Stimulated activated CD8-positive, alpha-beta memory T cell treated with anti-CD3 and anti-CD28 coated beads, Interleukin-2, amount 100 ng/mL, for 1 hour (primary cell): ENCODE measurements at places on chromosomes 13 and 19.

DNA sequence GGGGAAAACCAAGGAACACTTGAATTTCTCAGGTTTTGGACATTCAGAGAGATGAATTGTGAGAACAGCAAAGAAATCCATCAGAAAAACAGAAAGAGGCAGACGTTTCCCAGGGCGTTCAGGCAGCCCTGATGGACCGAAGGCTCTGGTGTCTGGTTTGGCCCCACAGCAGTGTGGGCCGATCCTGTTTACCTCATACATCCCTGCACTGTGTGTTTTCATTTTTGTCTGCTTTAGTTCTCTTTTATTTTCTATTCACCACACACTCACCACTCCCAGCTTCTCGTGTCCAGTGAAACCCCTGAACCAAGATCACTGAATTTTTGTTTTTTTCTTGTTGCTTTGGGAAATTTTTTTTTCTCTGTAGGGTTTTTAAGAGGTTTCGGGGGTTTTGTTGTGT is 11.9 kb upstream of the WDR18 start:
- no peak for DNase-seq

DNA sequence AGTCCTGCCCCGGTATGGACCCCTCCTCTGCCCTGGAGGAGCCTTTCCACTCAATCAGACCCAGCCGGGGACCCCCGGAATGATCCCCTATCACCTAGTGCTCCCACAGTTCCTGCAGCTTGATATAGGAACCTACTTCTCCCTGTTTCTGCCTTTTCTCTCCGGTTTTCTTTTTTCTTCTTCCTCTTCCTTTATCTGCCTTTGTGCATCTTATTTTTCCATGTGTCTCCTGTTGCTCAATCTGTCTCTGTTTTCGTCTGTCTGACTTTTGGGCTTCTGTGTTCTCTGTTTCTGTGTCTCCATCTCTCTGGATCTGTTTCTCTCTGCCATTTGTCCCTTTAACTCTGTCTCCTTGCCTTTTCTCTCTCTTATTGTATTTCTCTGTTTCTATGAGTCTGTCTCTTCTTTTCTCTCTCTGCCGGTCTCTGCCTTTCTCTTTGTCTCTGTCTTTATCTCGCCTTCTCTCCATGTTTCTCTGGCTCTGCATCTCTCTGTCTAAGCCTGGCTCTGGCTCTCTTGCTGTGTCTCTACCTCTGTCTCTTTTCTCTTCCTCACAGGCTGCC is 10.0 kb downstream of the MEGF8 start:
- no peak for DNase-seq

- no peak for DNase-seq
Observed at GRCh38 chr19:49637821-49638738, 1.9 kb downstream of the RRAS start.

GRCh38 chr13:36192166-36192565 is 22.2 kb downstream of the SOHLH2 start:
- no peak for DNase-seq

DNA sequence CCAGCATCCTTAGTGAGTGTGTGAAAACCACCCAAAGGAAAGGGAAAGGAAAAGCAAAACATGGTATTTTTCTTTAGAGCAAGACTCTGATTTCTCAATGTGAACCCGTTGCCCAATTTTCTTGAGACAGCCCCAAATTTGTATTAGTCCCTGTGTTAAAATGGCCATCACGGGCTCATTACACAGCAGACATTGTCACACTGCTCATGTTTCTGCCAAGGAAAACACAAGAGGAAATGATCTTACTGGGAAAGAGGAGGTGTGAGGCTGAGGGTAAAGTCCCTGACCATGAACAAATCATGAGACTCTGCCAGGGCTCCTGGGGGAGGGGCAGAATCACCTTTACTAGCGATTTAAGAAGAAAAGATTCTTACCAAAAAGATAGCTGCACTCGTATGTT is 54.4 kb downstream of the FAM124A start:
- no peak for DNase-seq

DNA sequence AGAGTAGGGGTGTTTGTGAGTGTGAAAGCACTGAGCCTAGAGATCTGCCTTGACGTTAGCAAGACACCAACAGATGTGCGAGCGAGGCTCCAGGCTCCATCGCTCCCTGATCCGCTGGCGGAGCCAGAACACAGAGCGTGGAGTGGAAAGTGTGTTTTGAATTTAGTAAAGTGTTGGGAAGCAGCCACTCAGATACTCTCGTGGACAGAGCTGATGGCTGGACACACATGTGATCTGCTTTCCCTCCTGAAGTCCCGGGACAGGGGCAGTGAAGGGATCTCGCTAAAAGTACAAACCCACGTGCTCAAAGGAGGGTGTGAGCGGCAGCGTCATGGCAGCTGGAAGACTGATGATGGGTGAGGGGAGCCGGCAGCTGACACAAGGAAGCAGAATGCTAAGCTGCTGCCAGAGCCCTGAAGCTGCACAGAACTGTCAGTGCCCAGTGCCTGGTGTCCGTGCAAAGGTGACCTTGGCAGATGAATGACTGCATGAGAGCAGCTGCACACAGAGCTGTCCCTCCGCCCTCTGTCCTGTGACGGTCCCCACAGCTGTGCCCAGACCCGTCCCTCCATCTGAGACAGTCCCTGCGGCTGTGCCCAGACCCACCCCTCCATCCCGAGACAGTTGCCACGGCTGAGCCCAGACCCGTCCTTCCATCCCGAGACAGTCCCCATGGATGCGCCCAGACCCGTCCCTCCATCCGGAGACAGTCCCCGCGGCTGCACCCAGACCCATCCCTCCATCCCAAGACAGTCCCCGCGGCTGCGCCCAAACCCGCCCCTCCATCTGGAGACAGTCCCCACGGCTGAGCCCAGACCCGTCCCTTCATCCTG is 29.6 kb upstream of the TMEM255B start:
- no peak for DNase-seq

DNA sequence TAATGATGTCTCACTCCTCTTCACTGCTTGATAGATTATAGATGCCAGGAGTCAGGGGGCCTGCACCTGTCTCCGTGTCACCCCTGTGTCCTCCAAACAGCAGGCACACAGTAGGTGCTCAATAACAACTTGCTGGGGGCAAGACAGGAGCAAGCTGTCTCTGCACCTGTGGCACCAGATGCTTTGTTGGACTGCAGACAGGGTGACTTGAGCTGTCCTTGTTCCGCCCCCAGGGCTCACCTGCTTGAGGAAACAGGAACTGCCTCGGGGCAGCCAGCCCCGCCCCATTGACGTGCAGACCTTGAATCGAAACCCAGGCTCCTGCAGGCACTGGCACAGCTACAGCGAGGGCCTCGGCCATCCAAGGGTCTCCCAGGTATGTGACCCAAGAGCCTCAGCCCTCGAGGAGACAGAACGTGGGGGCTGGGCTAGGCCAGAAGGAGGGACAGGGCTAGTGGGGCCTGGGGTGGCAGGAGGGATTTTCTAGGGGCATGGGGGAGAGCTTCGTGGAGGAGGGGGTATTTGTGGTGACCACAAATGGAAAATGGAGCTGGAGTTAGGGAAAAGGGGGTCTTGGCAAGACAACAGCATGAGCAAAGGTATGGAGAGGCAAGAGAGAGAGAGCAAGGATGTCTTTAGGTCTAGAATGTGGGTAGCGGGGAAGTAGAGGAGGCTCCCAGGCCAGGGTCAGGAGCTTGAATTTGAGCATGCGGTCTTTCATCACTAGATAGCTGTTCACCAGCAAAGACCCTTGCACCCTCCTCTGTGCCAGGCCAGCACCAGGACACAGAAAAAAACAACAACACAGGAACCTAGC is at the start of gene HSH2D:
Gene HSH2D (plus strand): TSS at position 287 of the 817 bp plus-strand sequence. CDS start 5,066 bp downstream, outside the sequence.
- peak; percentile 75 for DNase-seq

GRCh38 chr19:10552510-10553053 is 8.9 kb downstream of the ATG4D start:
- no peak for DNase-seq

DNA sequence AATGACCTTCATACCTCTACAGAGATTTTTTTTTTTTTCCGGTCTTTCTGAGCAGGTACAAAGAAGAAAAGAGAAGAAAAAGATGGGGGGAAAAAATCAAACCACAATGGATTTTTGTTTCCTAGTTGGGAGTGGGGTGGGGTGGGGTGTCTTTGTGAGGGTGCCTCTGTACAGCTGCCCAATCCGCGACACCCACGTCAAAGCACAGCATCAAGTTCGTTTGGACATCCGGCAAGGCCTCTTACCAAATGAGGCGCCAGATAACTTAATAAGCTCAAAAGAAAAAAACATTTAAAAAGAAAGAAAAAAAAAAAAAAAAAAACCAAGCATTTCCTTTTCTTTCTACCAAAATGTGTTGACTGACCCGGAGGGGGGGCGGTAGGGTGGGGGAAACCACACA is 70.3 kb upstream of the NFIC start:
- no peak for DNase-seq

- DNase-seq, result no peak
Observed at GRCh38 chr19:11025445-11025844, 63.8 kb upstream of the LDLR start.

- no peak for DNase-seq
Observed at GRCh38 chr13:77503398-77503797, 32.1 kb upstream of the SCEL start.

- no peak for DNase-seq
Observed at GRCh38 chr13:64505336-64505910, 2724.7 kb downstream of the PCDH9 start.

DNA sequence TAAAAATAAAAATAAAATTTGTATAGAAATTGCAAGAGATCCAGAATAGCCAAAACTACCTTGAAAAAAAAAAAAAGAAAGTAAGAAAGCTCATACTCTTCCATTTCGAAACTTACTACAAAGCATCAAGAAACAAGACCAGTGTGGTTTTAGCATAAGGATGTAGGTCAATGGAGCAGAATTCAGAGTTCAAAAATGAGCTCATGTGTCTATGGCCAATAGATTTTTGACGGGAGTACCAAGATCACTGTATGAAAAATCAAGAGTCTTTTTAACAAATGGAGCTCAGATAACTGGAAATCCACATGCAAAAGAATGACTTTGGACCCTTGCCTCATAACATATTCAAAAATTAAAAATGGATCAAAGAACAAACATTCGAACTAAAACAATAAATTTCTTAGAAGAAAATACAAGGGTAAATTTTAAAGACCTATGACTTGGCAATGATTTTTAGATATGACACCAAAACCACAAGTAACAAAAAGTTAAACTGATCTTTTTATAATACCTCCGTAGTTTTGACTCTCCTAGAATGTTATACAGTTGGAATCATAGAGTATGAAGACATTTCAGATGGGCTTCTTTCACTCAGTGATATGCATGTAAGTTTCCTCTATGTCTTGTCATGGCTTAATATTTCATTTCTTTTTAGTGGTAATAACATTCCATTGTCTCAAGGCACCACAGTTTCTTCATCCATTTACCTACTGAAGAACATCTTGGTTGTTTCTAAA is 43.2 kb downstream of the KLF12 start:
- DNase-seq, result no peak

- no peak for DNase-seq
Observed at GRCh38 chr19:30317403-30317802, 54.8 kb upstream of the ZNF536 start.

DNA sequence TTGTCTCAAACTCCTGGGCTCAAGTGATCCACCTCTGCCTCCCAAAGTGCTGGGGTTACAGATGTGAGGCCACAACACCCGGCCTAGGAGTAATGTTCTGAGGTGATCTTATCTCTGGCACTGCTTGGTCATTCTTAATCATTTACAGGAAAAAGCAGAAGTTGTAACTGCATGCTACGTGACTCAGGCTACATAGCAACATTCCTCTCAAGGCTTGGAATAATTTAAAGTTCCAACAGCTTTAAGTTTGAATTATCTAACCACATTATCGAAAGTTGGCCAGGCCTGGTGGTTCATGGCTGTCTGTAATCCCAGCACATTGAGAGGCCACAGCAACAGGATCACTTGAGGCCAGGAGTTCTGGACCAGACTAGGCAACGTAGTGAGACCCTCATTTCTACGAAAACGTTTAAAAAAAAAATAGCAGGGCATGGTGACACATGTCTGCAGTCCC is 3.9 kb upstream of the B9D2 start:
- no peak for DNase-seq

GRCh38 chr19:42124386-42124901 is 7.8 kb downstream of the POU2F2 start:
- no peak for DNase-seq

DNA sequence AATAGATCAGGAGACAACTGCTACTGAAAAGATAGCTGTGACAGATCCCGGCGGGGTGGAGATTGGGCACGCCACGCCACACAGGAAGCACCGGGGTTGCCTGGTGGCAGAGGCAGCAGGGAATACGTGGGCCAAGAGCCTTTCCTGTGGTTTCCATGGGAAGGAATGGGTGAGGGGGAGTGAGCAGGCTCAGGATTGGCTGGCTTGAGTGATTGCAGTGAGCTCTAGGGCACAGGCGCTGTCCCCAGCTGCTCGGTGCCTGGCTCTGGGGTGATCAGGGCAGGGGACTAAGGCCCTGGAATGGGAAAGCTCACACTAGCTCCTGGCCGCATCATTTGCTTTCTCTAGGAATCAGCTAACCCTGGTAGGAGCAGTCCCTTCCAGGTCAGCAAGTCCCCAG is 166.1 kb downstream of the USP12 start:
- no peak for DNase-seq

GRCh38 chr13:89027694-89028306 is 1356.6 kb downstream of the SLITRK5 start:
- no peak for DNase-seq

GRCh38 chr19:1041272-1041834 is 1.4 kb downstream of the ABCA7 start:
- DNase-seq, result no peak

DNA sequence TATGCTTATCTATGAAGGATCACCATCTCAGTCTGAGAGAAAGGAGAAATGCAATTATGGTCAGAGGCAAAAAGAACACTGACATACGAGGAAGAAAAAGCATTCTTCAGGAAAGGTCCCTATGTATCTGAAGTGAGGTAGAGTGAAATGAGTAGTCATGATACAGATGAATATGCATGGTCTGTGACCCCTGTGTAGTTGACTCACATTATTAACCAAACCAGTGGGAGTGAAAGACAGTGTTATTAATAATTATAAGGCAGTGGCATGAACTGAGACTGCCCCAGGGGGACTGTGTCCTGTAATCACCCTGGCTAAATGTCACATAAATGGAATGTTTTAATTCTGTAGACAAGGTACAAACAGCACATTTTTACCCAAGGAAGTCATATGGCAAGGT is 1320.2 kb upstream of the PCDH9 start:
- DNase-seq, result no peak

DNA sequence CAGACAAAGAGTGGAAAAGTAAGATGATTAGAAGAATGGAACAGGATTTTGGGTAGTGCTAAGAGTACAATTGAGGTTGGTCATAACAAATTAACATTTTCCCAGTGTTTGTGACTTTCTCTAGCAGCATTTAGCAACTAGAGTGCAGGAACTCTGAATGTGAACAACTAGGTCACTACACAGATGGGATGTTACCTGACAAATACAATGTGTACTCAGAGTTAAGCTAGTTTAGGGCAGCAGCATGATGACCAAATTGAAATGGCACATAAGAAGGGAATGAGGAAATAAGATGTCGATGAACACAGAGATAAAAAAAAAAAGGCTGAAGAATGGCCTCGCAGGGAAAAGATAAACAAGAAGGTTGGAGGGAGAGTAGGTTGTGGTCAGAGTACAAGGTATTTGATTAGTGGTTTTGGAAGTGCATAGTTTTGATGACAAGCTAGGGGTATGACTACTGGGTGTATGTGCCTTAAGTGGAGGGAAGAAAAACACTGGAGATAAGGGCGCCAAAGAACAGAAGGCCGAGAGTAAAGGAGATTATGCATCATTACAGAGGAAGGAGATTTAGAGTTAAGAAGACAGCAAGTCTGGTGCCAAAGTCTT is 381.1 kb downstream of the FGF14 start:
- DNase-seq, result no peak
